ENCODE measurements at places on chromosomes 7 and 10.

DNA sequence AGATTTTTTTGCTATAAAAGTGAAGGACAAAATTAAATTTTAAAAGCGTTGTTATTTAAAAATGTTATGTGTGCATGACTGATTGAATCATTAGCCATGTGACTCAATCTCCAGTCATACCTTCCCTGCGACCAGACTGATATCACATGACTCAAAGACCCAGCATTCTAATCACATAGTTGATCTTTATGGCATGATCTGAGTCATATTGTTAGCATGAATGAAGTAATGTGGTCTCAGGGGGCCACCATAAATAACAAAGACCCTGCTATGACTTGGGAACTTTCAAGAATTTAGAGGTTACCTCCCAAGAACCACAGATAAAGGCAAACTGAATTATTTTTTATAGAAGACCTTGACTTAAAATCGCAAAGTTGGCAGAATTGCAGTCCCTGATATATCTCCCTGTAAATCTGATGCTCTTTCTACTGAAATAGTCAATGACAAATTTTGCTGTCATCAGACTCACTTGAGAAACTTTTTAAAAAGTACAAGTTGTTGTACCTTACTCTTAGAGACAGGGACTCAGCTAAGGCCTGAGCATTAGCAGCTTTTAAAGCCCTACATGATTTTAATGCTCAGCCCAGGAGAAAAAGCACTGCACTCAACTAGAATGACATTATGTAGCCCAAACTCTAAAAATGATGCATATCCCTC lies 717.3 kb downstream of the XPNPEP1 start:
- peak; percentile 67 for DNase-seq

- no peak for DNase-seq
These were observed 63.7 kb upstream of the PDK4 start for GRCh38 chr7:95660023-95660434.

DNA sequence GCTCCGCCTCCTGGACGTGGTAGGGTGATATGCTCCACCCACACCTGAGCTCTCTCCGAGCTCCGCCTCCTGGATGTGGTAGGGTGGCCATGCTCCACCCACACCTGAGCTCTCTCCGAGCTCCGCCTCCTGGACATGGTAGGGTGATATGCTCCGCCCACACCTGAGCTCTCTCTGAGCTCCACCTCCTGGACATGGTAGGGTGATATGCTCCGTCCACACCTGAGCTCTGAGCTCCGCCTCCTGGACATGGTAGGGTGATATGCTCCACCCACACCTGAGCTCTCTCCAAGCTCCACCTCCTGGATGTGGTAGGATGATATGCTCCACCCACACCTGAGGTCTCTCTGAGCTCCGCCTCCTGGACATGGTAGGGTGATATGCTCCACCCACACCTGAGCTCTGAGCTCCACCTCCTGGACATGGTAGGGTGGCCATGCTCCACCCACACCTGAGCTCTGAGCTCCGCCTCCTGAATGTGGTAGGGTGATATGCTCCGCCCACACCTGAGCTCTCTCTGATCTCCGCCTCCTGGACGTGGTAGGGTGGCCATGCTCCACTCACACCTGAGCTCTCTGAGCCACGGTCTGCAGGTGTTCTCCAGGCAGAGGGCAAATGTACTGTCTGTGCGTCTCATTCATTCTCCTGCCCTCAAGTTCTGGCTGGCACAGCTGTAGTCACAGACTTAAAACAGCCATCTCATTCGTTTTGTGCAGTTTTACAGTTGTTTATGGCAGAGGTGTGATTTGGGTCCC lies 252.4 kb downstream of the DIP2C start:
- no peak for DNase-seq

DNA sequence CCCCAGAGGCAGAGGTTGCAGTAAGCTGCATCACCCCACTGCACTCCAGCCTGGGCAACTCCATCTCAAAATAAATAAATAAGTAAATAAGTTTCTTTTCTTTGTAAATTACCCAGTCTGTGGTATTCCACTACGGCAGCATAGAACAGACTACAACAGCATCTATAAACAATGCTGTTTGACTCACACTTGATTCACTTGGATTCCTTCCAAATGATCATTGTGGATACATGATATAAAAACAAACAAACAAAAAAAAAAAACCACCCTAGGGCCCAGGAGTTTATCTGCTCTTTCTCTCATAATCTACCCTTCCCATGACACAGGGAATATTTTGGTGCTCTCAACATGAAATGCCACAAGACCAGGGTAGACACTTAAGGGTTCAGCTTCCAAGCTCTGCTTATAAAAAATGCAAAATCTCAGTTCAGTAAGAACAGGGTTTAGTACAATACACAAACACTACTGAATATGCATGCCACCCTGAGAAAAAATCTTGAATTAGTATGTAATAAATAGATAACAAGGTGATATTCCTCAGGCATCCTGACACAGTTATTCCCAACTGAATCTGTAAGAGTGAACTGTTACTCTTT lies 200.9 kb downstream of the FAM107B start:
- DNase-seq = no peak

DNA sequence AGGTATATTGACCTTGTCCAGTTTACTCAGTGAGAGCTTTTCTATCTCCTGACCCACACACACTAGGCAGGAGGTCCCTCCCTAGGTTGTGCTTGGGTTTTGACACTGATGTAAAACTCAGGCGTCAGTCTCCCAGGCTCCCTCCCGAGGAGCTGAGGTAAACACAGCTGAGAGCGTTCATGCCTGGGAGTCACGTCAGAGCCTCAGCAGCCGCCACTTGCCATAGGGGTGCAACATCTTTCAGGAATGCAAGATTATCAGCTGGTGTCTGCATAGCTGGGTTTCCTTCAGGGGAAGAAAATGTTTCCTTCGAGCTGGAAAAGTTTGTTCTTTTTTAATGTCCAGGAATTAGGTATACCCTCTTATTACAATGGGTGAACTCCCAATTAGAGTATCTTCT lies 70.6 kb downstream of the FGFR2 start:
- no peak for DNase-seq

DNA sequence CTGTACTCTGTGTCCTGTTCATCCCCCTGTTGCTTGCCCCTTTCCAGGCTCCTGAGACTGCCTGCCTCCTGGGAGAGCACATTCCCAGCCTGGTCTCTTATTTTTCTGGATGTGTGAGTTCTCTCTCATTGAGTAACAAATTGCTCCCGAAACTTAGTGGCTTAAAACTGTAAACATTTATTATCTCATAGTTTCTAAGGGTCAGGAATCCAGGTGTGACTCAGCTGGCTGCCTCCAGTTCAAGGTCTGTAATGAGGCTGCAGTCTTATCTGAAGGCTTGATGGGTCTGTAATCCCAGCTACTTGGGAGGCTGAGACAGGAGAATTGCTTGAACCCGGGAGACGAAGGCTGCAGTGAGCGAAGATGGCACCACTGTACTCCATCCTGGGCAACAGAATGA lies 53.6 kb upstream of the PRR15 start:
- DNase-seq = no peak

GRCh38 chr10:62194924-62195674 lies 73.5 kb downstream of the RTKN2 start:
- peak; percentile 17 for DNase-seq

GRCh38 chr10:76255241-76255640 lies 823.8 kb downstream of the LRMDA start:
- no peak for DNase-seq

- no peak for DNase-seq
These were observed 397.9 kb downstream of the INHBA start for GRCh38 chr7:41305001-41305400.

Measured in GM04504 (cell line).